ENCODE measurements at places on chromosomes 2 and 18. TPM values are rescaled to one million over a fixed set of nuclear protein-coding genes. Genes with fewer than 3 reads are reported as not detected.

FOSL2 gene
- total RNA-seq, result 62.1 TPM

REG1A gene
- not detected for total RNA-seq

LAMA1 gene
- 2.6 TPM for total RNA-seq

DNA sequence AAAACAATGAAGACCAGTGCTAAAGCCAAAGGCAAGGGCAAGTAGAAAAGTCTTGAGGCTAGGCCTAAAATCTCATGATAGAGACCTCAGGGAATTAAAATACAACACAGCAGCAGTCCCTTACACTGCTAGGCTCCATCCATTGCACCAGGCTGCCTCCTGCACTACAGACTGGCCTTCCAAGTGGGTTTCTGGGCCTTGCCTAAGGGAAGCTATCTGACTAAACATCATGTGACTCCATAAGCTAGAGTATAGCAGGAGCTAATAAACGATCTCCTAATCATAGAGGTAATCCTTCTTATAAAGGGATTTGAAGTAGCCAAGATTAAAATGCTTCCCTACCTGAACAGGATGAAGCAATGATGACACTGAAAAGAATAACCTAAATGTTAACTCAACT is 77.6 kb upstream of the NFU1 start:
- no peak for DNase-seq

- DNase-seq, result no peak
These were observed 204.0 kb downstream of the ARL4C start for GRCh38 chr2:234292962-234293243.

GRCh38 chr2:152453129-152453911 is 118.3 kb downstream of the FMNL2 start:
- DNase-seq, result no peak

HK2 gene
- 8.9 TPM for total RNA-seq
